ENCODE measurements at places on chromosomes 7 and 10.
A peak's percentile ranks its signal among the peaks of the same experiment; 100 is the strongest.

DNA sequence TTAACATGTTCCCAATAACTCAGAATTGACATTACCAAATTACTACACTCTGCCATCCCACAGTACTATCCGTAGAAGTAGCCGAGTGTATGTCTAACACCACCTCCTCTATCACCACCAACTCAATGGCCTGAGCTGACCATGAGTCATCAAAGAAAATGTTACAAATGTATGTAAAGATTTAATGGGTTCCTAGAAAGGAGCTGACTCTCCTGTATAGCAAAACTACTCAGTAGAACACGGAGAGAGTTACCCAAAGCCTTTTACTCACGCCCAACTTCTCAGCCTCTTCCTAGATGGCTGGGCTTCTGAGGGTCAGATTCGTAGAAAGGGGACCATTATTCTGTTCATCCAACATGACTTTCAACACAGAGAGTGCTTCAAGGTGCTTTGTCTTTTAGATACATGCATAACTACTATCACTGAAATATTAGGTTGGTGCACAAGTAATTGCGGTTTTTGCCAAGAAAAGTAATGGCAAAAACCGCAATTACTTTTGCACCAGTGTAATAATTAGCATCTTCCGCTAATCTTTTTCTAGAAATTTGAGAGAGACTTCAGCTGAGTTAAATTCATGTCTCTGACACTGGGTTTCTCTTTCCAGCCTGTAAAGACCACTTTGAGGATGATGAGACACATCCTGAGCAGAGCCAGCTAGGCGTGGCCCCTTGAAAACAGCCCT, 24.0 kb upstream of the NANOS1 start:
- no peaks in the 10 kb centered on the region for H3K36me3 ChIP-seq
- H3K4me3 ChIP-seq, result no peak overlapping the region
- no peaks in the 10 kb centered on the region for H3K4me1 ChIP-seq
- no peaks in the 10 kb centered on the region for H3K27me3 ChIP-seq

DNA sequence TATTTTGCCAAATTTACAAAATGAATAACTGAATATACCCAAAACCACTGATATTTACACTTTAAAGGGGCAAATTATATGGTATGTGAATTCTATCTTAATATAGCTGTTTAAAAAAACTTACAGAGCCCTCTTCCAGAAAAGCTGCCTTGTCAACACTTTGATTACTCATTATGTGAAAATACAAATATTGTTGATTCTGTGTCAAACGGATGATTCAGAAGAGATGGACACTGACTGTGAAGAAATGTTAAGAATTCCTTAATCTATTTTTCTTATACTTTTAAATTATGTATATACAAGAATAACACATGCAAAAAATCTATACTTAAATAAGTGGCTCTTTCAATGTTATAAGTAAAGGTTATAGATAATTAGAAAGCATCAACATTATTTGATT, 41.5 kb downstream of the SMURF1 start:
- no peak for DNase-seq
- H3K36me3 ChIP-seq, result no peaks in the 10 kb centered on the region
- H3K4me1 ChIP-seq, result peaks cover 5% of the 10 kb centered on the region

GRCh38 chr7:76281006-76281705, 21.3 kb upstream of the HSPB1 start:
- no peak overlapping the region for H3K27ac ChIP-seq
- peak overlapping the region; percentile 7 for H3K4me3 ChIP-seq
- H3K27me3 ChIP-seq, result peaks cover 23% of the 10 kb centered on the region
- DNase-seq, result no peak
- no peaks in the 10 kb centered on the region for H3K36me3 ChIP-seq

GRCh38 chr10:110872984-110873923, 1.5 kb downstream of the PDCD4 start:
- H3K27ac ChIP-seq, result peak overlapping the region; percentile 99
- H3K4me1 ChIP-seq, result peaks cover 2% of the 10 kb centered on the region
- H3K27me3 ChIP-seq, result no peaks in the 10 kb centered on the region
- no peak for DNase-seq
- no peaks in the 10 kb centered on the region for H3K36me3 ChIP-seq

GRCh38 chr7:25951414-25952260, 200.4 kb upstream of the NFE2L3 start:
- H3K4me3 ChIP-seq, result peak overlapping the region; percentile 57
- H3K27ac ChIP-seq, result peak overlapping the region; percentile 93

- H3K36me3 ChIP-seq, result no peaks in the 10 kb centered on the region
- H3K4me1 ChIP-seq, result no peaks in the 10 kb centered on the region
- H3K4me3 ChIP-seq, result no peak overlapping the region
- H3K27ac ChIP-seq, result no peak overlapping the region
These were observed 32.3 kb downstream of the FAM107B start for GRCh38 chr10:14742382-14742781.

DNA sequence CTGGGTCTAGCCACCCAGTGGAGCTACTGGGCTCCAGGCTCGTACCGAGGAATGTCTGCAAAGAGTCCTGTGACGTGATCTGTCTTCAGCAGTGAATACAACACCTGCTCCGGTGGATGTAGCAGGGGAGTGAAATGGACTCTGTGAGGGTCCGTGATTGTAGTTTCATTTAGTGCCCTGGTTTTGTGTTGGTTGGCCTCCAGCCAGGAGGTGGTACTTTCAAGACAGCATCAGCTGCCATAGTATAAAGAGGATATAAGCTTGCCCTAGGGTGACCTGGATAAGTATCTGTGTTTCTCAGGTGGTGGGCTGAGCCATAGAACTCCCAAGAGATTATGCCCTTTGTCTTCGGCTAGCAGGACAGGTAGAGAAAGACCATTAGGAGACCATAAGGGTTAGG, 24.6 kb upstream of the WNT2 start:
- H3K4me3 ChIP-seq, result no peak overlapping the region
- no peak overlapping the region for H3K27ac ChIP-seq
- H3K36me3 ChIP-seq, result no peaks in the 10 kb centered on the region
- no peaks in the 10 kb centered on the region for H3K27me3 ChIP-seq

DNA sequence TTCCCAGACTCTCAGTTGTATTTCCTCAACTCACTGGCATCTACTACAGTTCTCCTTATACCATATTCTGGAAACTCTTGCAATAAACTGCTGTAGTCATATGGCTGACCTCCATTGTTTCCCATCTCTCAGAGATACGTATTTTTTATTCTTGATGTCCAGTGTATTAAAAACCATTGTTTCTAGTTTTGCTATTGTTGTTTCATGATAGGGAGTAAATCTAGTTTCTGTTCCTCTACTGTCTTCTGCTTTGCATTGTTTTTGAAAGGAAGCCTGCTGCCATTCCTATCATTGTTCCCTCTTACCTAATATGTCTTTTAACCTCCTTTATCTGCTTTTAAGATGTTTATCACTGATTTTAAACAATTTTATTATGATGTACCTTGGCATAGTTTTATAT, 255.0 kb downstream of the ADK start:
- H3K4me3 ChIP-seq, result no peak overlapping the region
- H3K36me3 ChIP-seq, result no peaks in the 10 kb centered on the region
- H3K27ac ChIP-seq, result no peak overlapping the region
- H3K4me1 ChIP-seq, result no peaks in the 10 kb centered on the region
- DNase-seq, result no peak

- H3K4me1 ChIP-seq, result peaks cover 4% of the 10 kb centered on the region
- peak within 1 kb of the TSS; percentile 82 for H3K27ac ChIP-seq
- H3K4me3 ChIP-seq, result peak within 1 kb of the TSS; percentile 53
These were observed at the start of gene ADAP1 for GRCh38 chr7:954330-955238. Gene ADAP1, minus strand, starts transcription at chr7:954680. Its CDS starts 203 bp downstream, at chr7:954477.

GRCh38 chr10:82661701-82662100, 786.7 kb downstream of the NRG3 start:
- no peaks in the 10 kb centered on the region for H3K36me3 ChIP-seq
- H3K4me3 ChIP-seq, result no peak overlapping the region
- no peak overlapping the region for H3K27ac ChIP-seq
- no peaks in the 10 kb centered on the region for H3K27me3 ChIP-seq
- no peaks in the 10 kb centered on the region for H3K4me1 ChIP-seq

- no peak overlapping the region for H3K27ac ChIP-seq
- H3K4me3 ChIP-seq, result no peak overlapping the region
- H3K27me3 ChIP-seq, result no peaks in the 10 kb centered on the region
- no peaks in the 10 kb centered on the region for H3K4me1 ChIP-seq
These were observed 624.9 kb downstream of the PTPRN2 start for GRCh38 chr7:157962458-157963306.

DNA sequence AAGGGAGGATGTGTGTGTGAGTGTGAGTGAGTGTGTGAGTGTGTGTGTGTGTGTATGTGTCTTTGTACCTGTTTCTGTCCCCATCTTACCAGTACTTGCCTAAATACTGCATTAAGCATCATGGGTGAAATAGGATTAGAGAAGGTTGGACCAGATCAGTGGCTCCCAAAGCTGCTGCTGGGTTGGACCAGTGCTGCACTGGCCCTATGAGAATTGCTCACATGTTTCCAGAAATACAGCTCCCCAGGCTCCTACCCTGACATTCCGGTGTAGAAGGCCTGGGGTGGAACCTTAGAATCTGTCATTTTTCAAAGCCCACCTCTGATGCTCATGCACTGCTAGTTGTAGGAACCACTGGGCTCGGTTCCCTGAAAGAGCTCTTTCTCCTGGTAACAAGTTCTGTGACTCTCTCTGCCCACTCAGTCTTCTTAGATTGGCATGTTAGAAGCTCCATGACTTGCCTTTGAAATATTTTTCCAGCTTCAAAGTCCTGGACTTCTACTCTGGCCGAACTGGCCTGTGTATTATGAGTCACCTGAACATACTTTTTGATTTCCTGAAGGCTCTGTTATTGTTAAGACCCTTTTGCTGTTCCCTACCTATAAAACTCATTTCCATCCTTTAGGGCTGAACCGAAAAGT, 224.7 kb downstream of the CUX1 start:
- no peak overlapping the region for H3K4me3 ChIP-seq
- no peak for DNase-seq
- no peaks in the 10 kb centered on the region for H3K27me3 ChIP-seq

GRCh38 chr10:43648398-43649184, at the start of gene ZNF32:
Gene ZNF32, minus strand, starts transcription at chr10:43648881. Its CDS starts 2,748 bp downstream, at chr10:43646133.
- peak within 1 kb of the TSS; percentile 47 for H3K27ac ChIP-seq
- H3K27me3 ChIP-seq, result no peaks in the 10 kb centered on the region
- DNase-seq, result peak; percentile 81
- no peaks in the 10 kb centered on the region for H3K4me1 ChIP-seq
- H3K4me3 ChIP-seq, result peak within 1 kb of the TSS; percentile 96

DNA sequence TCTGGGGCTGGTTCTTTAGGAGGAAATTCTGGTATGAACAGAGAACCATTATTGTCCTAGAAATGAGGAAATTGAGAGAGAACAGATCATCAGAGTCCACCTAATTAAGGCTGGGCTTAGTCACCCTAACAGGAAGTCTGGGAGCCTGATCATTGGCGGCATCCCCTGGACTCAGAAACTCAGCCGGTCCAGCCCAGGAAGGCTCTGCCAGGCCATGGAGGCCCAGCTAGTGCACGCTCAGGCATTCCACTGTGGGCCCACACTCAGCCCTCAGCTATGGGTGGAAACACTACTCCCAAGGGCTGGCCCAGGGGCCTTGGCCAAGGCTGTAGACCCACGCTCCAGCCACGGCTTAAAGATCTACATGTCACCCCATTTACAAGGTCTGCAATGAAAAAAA, 109.2 kb downstream of the PTPN20 start:
- no peak overlapping the region for H3K4me3 ChIP-seq
- H3K36me3 ChIP-seq, result no peaks in the 10 kb centered on the region
- no peak overlapping the region for H3K27ac ChIP-seq

- H3K4me3 ChIP-seq, result no peak overlapping the region
- no peaks in the 10 kb centered on the region for H3K27me3 ChIP-seq
- no peaks in the 10 kb centered on the region for H3K36me3 ChIP-seq
- no peak for DNase-seq
These were observed 34.7 kb upstream of the FOXI2 start for GRCh38 chr10:127702271-127702670.

DNA sequence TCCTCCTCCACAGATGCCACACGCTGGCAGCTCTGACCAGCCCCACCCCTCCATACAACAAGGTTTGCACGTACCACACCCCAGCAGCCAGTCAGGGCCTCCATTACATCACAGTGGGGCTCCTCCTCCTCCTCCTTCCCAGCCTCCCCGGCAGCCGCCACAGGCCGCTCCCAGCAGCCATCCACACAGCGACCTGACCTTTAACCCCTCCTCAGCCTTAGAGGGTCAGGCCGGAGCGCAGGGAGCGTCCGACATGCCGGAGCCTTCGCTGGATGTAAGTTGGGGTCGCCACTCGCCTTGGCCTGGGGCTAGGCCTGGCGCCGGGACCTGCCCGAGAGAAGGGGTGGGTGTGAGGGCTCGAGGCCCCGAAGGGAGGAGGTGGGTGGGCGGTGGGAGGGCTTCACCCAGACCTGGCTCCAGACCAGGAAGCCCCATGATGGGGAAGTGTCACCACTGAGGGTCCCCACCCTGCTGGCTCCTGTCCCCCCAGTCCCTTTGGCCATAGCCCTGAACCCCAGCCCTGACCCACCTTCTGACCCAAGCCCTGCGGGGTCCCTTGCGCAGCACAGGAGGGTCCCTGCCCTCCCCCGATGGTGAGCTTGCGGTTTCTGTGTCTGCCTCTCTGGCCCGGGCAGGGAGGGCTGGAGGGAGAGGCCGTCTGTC, 36.2 kb upstream of the PPIF start:
- no peaks in the 10 kb centered on the region for H3K27me3 ChIP-seq
- H3K4me3 ChIP-seq, result no peak overlapping the region
- peak; percentile 81 for DNase-seq
- peaks cover 8% of the 10 kb centered on the region for H3K36me3 ChIP-seq

DNA sequence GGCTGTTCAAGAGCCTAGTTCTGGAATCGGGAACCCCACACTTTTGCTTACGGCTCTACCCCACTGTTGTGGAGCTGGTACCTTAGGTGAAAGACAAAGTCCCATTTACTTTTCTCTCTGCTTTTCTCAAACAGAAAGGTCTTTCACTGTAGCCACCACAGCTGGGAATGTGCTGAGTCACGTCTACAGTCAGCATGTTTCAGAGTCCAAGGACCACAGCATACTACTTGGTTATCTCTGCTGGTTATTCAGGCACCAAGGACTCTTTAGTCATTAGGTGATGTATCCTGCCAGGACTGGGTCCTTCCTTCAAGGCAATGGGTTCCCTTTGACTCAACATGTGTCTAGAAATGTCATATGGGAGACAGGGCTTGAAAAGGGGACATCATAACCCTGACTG, 266.8 kb upstream of the STEAP1 start:
- no peak for DNase-seq
- H3K4me3 ChIP-seq, result no peak overlapping the region
- no peaks in the 10 kb centered on the region for H3K36me3 ChIP-seq
- no peaks in the 10 kb centered on the region for H3K4me1 ChIP-seq

DNA sequence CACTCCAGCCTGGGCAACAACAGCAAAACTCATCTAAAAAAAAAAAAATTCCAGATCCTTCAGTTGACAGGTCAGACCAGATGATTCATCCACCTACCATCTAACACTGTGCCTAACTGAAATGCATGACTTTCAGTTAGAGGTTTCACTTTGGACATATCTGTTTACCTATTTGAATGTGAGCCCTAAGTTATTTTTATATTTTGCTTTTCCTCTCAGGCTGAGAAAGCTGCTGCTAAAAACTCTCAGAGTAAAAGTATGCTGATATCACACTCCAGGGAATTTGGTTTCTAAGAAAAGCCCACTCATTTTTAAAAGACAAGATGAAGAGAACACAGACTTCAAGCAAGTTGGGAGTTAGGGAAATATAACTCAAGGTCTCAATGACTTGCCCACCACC, 126.0 kb downstream of the SGMS1 start:
- no peak overlapping the region for H3K27ac ChIP-seq
- H3K4me1 ChIP-seq, result no peaks in the 10 kb centered on the region
- H3K27me3 ChIP-seq, result no peaks in the 10 kb centered on the region
- no peak overlapping the region for H3K4me3 ChIP-seq
